Urinary bladder (tissue), 4 donors: ENCODE measurements at places on chromosomes 2 and 18. TPM values are rescaled to one million over a fixed set of nuclear protein-coding genes. Genes with fewer than 3 reads are reported as not detected.

DNA sequence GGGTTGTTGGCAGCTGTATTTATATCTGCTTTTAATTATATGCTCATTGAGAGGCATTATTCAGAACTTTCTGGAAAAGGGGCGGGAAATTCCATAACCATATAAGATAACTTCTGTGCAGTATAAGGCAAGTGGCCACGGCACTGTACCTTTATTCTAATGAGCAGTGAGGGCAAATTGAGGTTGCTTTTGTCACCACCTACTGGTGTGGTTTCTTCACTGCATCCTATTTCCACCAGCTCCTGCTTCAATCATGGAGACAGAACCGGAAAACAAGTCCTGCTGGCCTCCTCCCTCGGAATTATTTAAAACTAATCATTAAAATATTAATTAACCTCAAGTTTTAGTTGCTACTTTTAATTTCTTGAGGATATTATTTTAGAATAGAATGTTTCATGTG is 759.4 kb downstream of the CBLN2 start:
- DNase-seq: no peak

- no peak for DNase-seq
Observed at GRCh38 chr2:29596584-29596983, 324.8 kb downstream of the ALK start.

DNA sequence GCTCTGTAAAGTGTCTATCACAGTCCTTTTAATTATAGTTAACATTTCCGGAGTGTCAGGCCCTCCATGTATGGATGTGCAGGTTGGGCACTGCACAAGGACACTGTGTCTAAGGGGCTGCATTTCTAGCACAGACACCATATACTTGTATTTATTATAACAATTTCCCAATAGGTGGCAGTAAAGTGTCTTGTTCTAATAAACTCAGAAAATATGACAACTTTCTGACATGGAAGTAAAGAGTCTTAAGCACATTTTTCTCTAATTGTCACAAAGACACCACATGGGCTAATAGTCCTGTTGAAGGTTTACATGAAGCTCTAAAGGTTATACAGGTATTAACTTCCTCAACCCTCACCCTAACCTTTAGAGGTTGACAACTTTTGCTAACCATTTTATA is 156.6 kb downstream of the DYSF start:
- no peak for DNase-seq

GRCh38 chr2:81462420-81462819 is 1157.9 kb upstream of the LRRTM1 start:
- no peak for DNase-seq

RUFY4 gene
- polyA plus RNA-seq: 0.09 TPM

MREG gene
- 0.89 TPM for polyA plus RNA-seq

DNA sequence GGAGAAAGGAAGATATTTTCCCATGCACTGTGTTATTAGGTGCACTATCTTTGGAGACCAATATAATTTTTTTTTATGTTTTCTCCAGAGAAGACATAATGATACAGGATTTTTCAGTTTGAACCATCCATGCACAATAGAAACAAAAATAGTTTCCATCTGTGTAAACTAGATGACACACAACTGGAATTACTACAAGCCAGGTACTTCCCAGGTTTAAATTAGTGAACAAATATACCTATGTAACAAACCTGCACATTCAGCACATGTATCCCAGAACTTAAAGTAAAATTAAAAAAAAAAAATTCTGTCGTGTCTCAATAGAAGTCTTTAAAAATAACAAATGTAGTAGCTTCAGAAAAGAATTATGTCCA is 1616.8 kb upstream of the ACVR2A start:
- DNase-seq: no peak

- no peak for DNase-seq
Observed at GRCh38 chr2:6492573-6492972, 373.1 kb downstream of the CMPK2 start.

GRCh38 chr18:79164706-79165105 is 95.5 kb downstream of the ATP9B start:
- DNase-seq: no peak

- no peak for DNase-seq
Observed at GRCh38 chr2:64386676-64387075, 67.3 kb upstream of the LGALSL start.

- no peak for DNase-seq
Observed at GRCh38 chr18:6876641-6877041, 147.1 kb downstream of the ARHGAP28 start.

DNA sequence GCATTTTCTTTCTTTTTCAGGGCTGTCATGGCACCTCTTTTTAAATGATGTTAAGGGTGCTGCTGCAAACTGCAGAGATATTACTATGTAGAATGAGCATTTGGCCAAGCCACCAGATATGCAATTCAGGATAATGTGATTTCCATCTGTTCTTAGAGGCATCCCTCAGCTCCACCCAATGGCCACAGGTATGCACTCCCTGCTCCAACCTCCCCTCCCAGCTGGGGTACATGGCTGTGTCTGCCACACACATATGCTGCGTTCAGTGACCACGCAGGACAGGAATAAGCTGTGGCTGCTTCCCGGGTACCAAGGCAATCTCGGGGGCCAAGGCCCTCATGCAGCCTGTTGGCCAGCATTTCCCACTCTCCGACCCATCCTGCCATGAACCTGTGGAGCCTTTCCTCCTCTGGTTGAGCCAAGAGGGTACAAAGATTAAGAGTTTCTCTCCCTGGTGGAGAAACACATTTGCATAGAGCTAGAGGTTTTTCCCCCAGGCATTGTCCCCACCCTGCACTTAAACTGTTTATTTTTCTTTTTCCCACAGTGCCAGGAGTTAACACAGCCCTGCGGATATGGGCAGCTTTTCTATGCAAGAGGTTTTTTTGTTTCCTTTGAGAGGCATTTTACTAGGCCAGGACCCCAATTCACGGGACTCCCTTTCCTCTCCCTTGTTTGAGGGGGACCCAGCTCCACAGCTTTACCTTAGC is 147.0 kb downstream of the GCA start:
- DNase-seq: no peak

- DNase-seq: peak; percentile 78
Observed at GRCh38 chr2:100291152-100291970, 30.9 kb downstream of the LONRF2 start.

DNA sequence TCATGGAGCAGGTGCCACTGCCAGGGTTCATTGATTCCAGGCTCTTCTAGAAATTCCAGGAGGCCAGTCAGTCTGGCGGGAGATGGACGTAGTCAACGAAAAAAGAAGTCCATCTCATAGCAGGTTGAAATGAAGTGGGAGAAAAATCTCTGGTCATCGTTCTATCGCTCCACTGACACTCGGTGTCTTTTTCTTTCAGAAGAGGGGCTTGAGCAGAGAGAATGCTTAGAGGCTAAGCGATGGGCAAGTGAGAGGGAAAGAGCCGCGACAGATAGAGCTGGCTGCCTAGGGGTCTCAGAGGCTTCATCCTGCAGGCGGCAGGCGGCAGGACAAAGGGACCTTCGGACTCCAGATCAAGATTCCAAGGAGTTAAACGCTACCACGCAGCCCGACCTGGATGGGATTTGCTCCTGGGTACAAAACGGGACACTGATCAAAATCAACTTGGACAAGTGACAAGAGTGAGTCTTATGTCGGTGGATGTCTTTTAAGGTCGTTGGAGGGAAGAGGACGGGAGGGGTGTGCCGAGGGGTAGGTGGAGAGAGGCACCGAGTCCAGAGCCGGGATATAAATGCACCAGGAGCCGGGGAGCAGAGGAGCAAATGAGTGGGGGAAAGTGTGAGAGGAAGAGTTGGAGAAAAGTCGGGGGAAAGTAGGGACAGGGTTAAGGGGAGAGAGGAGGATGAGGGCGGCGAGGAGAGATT is 677 bp upstream of the TMEM178A start:
- no peak for DNase-seq

- no peak for DNase-seq
Observed at GRCh38 chr2:144201126-144201525, 318.8 kb downstream of the ZEB2 start.

DNA sequence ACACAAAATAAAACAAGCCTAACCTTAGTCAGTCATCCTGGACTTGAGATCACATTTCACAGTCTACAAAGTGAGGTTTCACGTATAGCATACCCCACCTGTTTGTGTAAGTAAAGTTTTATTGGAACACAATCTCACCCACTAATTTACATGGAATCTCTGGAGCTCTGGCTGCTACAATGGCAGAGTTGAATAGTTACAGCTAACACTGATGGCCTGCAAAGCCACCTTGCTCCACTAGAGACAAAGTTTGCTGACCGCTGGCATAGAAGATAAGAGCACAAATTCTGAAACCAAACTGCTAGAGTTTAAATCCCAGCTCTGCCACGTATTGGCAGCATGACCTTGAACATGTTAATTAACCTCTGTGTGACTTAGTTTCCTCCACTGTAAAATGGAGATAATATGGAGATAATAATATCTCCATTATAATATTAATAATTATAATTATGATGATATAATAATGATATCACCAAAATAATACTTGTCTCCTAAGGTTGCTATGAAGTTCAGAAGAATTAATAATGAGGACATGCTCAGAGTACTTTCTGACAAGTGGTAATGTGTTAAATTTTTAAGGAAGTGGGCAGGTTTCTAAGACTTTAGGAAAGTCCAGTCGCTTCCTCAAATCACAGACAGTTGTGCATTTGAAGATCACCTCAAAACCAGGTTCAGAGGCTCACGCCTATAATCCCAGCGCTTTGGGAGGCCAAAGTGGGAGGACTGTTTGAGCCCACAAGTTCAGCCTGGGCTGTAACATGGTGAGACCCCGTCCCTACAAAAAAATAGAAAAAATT is 204.6 kb downstream of the SH3RF3 start:
- no peak for DNase-seq

GRCh38 chr2:74146929-74147726 is 584 bp downstream of the BOLA3 start:
- no peak for DNase-seq

TDRD15 gene
- not detected for polyA plus RNA-seq

DNA sequence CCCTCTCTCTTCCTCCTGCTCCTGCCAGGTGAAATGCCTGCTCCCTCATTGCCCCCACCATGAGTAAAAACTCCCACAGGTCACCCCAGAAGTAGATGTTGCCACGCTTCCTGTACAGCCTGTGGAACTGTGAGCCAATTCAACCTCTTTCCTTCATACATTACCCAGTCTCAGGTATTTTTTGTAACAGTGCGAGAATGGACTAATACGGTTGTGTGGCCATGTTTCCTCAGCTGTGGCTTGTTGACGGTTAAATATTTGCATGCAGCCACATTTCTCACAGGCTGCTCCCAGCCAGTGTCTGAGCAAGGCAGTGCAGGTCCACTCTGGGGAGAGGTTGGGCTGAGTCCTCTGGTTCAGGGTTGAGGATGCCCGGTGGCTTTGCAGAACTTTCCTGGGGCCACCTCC is 27.8 kb upstream of the COPS8 start:
- DNase-seq: no peak

GRCh38 chr18:33826151-33826550 is 248.1 kb downstream of the ASXL3 start:
- DNase-seq: no peak

DNA sequence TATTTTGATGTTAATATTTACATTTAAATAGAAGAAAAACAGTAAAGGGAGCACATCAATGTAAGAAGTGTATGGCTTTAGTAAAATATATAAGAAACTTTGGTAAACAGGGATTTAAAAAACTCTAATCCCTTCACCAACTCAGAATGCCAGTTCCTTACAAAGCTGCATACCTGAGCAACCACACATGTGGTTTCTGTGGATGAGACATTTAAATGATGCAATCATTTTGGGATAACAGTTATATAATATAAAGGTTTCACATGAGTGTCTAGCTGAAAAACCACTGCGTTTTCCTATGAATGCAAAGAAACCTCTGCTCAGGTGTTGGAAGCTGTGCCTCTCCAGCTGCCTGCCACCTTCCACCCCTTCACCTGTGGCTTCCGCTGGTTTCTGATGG is 209.1 kb upstream of the REV1 start:
- no peak for DNase-seq

DNA sequence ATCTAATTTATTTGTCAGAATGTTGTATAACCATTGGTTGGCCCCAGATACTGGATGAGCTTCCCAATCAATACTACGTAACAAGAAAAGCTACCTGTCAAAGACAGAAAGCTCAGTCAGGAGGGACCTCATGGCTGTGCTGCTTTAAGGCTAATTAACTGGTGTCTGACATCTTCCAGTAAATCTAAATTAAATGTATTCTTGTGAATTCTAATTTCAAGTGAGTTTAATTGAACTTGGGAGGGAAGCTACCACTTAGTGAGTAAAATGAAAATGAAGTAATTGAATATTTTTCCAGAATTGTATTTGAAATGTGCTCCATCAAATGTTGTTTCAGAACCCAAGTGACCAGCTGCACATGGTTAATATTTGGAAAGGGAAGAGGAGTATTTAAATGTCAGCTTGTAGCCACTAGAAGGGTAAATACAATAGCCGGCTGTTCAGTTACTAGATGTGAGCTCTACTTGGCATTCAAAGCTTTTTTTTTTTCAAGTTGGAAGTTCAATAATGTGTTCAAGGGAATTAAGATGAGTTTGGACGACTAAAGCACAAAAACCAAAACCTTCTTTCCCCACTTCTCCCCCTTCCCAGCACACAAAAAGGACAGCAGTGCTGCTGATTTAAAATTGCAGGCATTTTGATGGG is 62.0 kb downstream of the GPR39 start:
- DNase-seq: no peak
